ENCODE measurements at places on chromosomes 1 and 21.

GRCh38 chr1:243313635-243314536 is 58.0 kb downstream of the SDCCAG8 start:
- DNase-seq: no peak
- H3K27ac ChIP-seq: no peak overlapping the region
- no peak overlapping the region for H3K4me3 ChIP-seq
- peaks cover 10% of the 10 kb centered on the region for H3K4me1 ChIP-seq

DNA sequence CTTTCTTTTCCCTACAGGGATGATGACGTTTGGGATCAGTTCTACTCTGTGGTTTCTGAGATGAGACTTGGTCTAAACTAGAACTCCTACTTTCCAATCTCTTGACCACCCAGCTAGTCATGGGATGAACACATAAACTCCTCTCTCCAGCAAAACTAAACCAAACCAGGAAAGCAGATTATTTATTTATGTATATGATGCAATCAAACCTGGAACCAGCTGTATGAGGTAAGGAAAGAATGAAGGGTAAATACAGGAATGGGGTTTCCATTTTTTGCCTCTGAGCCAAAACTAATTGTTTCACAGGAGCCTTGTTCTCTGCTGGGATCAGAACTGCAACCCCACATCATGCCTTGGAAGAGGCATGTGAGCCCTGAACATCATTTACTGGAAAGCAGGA is 3.3 kb upstream of the AGT start:
- peaks cover 4% of the 10 kb centered on the region for H3K27me3 ChIP-seq
- H3K27ac ChIP-seq: no peak overlapping the region
- H3K4me3 ChIP-seq: no peak overlapping the region
- no peaks in the 10 kb centered on the region for H3K36me3 ChIP-seq

- H3K4me3 ChIP-seq: no peak overlapping the region
- DNase-seq: no peak
- no peaks in the 10 kb centered on the region for H3K36me3 ChIP-seq
- peaks cover 18% of the 10 kb centered on the region for H3K4me1 ChIP-seq
Observed at GRCh38 chr1:10019561-10019960, 13.2 kb upstream of the UBE4B start.

- no peaks in the 10 kb centered on the region for H3K36me3 ChIP-seq
- no peak overlapping the region for H3K27ac ChIP-seq
- H3K4me3 ChIP-seq: no peak overlapping the region
- no peak for DNase-seq
- peaks cover 10% of the 10 kb centered on the region for H3K4me1 ChIP-seq
Observed at GRCh38 chr1:119682141-119682540, 29.6 kb upstream of the PHGDH start.

- H3K36me3 ChIP-seq: no peaks in the 10 kb centered on the region
- H3K4me3 ChIP-seq: no peak overlapping the region
- no peaks in the 10 kb centered on the region for H3K4me1 ChIP-seq
- no peaks in the 10 kb centered on the region for H3K27me3 ChIP-seq
- DNase-seq: no peak
Observed at GRCh38 chr1:51962486-51963356, 27.8 kb downstream of the RAB3B start.

GRCh38 chr1:152182431-152182830 is 23.4 kb upstream of the RPTN start:
- H3K27me3 ChIP-seq: peaks cover 18% of the 10 kb centered on the region
- no peak for DNase-seq
- H3K4me3 ChIP-seq: no peak overlapping the region
- H3K27ac ChIP-seq: no peak overlapping the region
- no peaks in the 10 kb centered on the region for H3K4me1 ChIP-seq
- H3K36me3 ChIP-seq: no peaks in the 10 kb centered on the region

GRCh38 chr1:20271498-20272400 is 18.9 kb upstream of the VWA5B1 start:
- H3K4me1 ChIP-seq: no peaks in the 10 kb centered on the region
- H3K27me3 ChIP-seq: peaks cover 24% of the 10 kb centered on the region
- H3K27ac ChIP-seq: no peak overlapping the region
- no peaks in the 10 kb centered on the region for H3K36me3 ChIP-seq

DNA sequence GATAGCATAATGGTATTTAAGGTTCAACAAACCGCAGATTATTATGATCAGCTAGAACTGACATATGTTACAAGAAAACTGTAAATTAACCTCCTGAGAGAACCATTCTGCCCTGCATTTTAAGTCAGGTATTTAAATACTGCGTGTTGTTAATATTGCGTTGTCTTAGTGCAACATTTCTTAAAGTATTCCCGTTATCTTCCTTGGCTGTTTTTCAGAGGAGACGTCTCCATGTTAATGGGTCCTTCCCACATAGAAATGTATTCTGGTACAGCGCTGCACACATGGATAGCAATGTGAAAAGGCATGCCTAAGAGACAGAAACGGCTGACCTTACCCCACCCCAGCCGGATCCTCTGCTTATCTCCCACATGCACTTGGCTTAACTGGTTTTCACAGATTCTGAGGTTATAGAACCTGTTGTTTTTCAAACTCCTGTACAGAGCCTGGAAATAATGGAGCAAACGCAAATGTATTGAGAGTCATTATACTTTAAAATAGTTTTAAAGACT is 22.8 kb upstream of the DEGS1 start:
- no peak for DNase-seq
- peaks cover 20% of the 10 kb centered on the region for H3K36me3 ChIP-seq
- H3K27me3 ChIP-seq: no peaks in the 10 kb centered on the region
- no peak overlapping the region for H3K4me3 ChIP-seq
- H3K4me1 ChIP-seq: peaks cover 4% of the 10 kb centered on the region
- H3K27ac ChIP-seq: no peak overlapping the region

GRCh38 chr1:206826394-206826793 is 39.0 kb upstream of the IL20 start:
- H3K27ac ChIP-seq: no peak overlapping the region
- no peak overlapping the region for H3K4me3 ChIP-seq
- peaks cover 6% of the 10 kb centered on the region for H3K4me1 ChIP-seq
- no peaks in the 10 kb centered on the region for H3K36me3 ChIP-seq

GRCh38 chr1:27605796-27606707 is 2.1 kb upstream of the AHDC1 start:
- peak overlapping the region; percentile 96 for H3K4me3 ChIP-seq
- peak overlapping the region; percentile 87 for H3K27ac ChIP-seq
- peaks cover 28% of the 10 kb centered on the region for H3K4me1 ChIP-seq
- H3K27me3 ChIP-seq: no peaks in the 10 kb centered on the region
- DNase-seq: no peak
